OCI-M1 (cell line): ENCODE measurements at places on chromosomes 12 and 14.

DNA sequence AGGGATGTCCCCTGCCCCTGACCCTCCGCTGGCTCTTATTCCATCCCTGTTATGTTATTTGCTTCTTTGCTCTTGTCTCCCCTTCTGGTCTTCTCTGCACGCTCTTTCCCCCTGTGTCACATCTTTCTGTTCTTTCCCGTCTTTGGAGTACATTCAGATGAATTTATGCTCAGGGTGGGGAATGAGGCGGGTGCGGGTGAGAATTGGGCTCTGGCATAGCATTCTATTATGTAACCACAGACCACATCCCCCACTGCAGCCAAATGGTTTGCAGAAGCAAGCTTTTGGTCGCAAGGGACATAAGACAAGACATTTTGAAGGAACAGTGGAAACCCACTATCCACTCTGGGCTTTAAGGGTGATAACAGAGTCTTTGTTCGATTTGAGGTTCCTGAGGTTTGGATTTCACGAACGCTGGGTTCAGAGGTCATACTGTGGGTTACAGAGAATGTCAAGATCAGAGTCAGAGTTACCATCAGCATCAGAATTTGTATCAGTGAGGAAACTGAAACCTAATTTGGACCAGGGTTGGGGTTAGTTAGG, 3.8 kb downstream of the ENDOU start:
- peak; percentile 32 for DNase-seq

DNA sequence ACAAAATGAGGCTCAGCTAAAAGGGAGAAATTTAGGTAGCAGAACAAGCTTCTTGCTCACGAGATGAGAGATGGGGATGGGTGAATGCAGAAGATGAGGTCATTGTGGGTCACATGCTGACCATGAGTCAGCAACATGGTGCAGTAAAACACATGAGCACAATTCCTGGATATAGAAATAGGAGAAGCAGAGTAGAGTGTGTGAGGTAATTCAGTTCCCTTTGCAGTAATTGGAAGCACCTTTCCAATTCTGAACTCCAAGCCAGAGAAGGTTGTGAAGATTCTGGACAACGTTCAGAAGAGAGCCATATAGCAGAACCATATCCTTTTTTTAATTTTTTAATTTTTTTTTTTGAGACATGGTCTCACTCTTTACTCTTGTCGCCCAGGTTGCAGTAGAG, 62.0 kb upstream of the LMNTD1 start:
- peak; percentile 90 for DNase-seq

GRCh38 chr12:56145217-56145616, 7.2 kb upstream of the MYL6B start:
- no peak for DNase-seq

DNA sequence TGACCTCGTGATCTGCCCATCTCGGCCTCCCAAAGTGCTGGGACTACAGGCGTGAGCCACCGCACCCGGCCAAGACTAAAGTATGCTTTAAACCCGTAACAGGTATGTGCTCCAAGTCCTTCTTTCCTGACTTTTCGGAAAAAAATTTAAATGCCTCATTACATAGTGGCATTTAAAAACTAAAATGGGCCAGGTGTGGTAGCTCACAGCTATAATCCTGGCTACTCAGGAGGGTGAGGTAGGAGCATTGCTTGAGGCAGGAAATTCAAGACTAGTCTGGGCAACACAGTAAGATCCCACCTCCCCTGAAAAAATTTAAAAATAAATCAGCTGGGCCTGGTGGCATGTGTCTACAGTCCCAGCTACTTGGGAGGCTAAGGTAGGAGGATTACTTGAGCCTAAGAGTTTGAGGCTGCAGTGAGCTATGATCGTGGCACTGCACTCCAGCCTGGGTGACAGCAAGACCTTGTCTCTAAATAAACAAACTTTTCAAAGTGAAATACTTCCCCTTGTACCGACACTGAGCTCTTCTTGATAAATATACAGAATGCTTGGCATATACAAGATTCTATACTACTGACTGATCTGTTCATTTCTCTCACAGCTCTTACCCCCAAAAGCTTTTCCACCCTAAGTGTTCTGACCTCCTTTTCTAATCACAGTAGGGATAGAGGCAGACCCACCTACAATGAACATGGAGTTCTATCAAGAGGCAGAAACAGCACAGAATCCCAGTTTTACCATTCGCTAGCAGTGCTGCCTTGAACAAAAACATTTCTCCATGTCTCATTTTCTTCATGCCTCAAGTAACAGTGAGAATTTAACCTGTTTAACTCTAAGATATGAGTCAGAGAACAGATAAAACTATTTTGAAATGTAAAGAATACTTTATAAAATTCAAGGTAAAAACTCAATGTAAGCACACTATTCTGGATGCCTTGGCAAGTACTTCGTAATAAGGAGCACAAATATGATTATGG, 7.9 kb downstream of the PPP4R3A start:
- DNase-seq: no peak

- no peak for DNase-seq
These were observed 1131.1 kb downstream of the TMEM121 start for GRCh38 chr14:106657460-106657859.

DNA sequence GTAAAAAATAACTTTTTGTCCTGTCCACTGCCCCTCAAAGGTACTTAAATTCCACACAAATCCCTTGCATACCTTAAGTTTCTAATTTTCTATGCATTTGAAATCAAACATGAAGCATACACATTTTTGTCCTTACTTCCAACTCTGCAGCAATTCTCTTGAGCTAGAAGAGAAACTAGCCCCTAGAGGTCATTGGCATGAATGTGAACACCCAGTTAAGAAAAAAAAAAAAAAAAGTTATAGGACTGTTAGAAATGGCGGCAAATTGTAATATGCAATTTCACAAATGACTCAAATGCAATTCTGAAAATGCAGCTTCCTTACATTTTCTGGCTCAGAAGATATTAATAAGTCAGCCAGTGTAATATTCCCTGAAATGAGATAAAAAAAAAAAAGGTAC, 4.6 kb upstream of the ESR2 start:
- DNase-seq: peak; percentile 15

DNA sequence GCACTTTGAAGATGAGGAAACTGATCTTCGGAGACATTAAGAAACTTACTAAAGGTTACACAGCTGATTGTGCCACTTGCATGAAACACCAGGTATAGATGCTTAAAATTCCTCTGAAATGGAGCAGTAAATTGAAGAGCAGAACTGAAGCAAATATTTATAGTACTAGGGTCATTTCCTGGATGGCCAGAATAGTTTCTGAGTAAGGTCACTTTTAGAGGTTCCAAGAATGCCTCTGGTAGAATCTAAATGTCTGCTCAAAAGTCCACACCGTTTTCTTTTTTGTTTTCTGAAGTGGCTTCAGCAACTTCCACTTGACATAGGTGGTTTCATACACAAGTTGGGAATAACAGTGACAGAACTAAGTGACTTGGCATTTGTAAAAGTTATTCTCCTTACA, 19.4 kb downstream of the TPH2 start:
- DNase-seq: no peak

DNA sequence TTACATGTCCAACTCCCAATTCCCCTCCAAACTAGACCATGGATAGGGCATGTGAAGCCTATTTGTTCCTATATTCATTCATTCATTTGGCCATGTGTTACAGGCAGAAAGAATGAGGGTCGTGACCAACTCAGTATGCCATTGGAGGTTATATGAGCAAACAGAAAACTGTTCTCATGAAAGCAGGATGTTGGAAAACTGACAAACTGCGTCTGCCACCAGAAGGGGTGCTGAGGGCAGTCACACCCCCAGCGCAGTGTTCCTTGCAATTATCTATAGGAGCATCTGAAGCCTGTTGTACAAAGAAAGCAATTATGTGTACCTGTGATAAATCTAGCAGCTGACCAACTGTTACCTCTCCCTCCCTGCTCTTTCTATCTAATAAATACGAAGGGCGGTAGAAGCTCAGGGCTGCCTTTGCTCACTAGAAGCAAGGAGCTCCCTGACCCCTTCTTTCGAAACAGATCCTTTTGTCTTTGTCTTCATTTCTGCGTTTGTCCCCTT, 21.1 kb downstream of the ENTPD5 start:
- no peak for DNase-seq

- no peak for DNase-seq
These were observed 84.0 kb downstream of the PTPN21 start for GRCh38 chr14:88470542-88471440.

- DNase-seq: no peak
These were observed 10.9 kb upstream of the CPM start for GRCh38 chr12:68943848-68944247.

- no peak for DNase-seq
These were observed 60.1 kb upstream of the DICER1 start for GRCh38 chr14:95217391-95217900.

- DNase-seq: no peak
These were observed 1.5 kb downstream of the PACS2 start for GRCh38 chr14:105315941-105316576.
